ENCODE measurements at places on chromosomes 1 and 21. TPM values are rescaled to one million over a fixed set of nuclear protein-coding genes. Genes with fewer than 3 reads are reported as not detected.

GRCh38 chr1:44786138-44786840 is 1.7 kb downstream of the BEST4 start:
- no peak for DNase-seq

The LCE1F gene
- not detected for total RNA-seq

The CALML6 gene
- not detected for total RNA-seq

GRCh38 chr1:91877574-91878208 is 8.3 kb downstream of the TGFBR3 start:
- DNase-seq = no peak

GRCh38 chr1:65904681-65905083 is 112.0 kb downstream of the PDE4B start:
- DNase-seq = no peak

DNA sequence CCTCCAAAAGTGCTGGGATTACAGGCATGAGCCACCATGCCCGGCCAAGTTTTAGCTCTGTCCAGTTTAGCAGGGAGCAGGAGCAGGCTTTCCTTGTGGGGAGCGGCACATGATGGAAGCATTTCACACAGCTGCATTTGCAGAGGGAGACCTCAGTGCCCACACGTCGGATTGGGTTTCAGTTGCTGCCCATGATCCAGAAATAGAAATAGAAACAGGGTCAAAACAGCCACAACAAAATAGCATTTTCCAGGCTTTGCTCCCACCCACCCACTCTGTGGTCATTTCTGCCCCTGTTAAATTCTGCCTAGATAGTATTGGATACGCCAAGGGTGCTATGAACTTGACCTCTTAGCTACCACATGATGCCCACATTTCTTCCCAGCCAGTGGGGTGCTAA is 128.4 kb downstream of the CNIH3 start:
- no peak for DNase-seq

- DNase-seq = no peak
Observed at GRCh38 chr1:67582625-67583461, 102.2 kb upstream of the GADD45A start.

The RASSF5 gene
- 9.9 TPM for total RNA-seq

- no peak for DNase-seq
Observed at GRCh38 chr1:58608945-58609344, 31.9 kb upstream of the TACSTD2 start.

GRCh38 chr1:206142011-206142410 is 24.8 kb upstream of the AVPR1B start:
- DNase-seq = no peak

The FMO3 gene
- 2.4 TPM for total RNA-seq

Measured in right atrium auricular region (tissue), 2 donors.